ENCODE measurements at places on chromosomes 16 and 17.

GRCh38 chr16:52537516-52537915 lies 9.4 kb downstream of the TOX3 start:
- DNase-seq, result no peak

GRCh38 chr17:34081269-34081668 lies 173.8 kb upstream of the CCL2 start:
- DNase-seq, result no peak

GRCh38 chr16:9124908-9125584 lies 33.6 kb downstream of the HAPSTR1 start:
- DNase-seq, result no peak

GRCh38 chr16:85610446-85611193 lies 2.5 kb upstream of the GSE1 start:
- peak; percentile 65 for DNase-seq

Data from nucleus accumbens (tissue), 56 donors.